ENCODE measurements at places on chromosomes 11 and 22.

- DNase-seq, result peak; percentile 41
Observed at GRCh38 chr11:62601122-62601371, 618 bp downstream of the MTA2 start.

GRCh38 chr22:29458551-29458950 is 20.2 kb downstream of the RFPL1 start:
- DNase-seq, result no peak

DNA sequence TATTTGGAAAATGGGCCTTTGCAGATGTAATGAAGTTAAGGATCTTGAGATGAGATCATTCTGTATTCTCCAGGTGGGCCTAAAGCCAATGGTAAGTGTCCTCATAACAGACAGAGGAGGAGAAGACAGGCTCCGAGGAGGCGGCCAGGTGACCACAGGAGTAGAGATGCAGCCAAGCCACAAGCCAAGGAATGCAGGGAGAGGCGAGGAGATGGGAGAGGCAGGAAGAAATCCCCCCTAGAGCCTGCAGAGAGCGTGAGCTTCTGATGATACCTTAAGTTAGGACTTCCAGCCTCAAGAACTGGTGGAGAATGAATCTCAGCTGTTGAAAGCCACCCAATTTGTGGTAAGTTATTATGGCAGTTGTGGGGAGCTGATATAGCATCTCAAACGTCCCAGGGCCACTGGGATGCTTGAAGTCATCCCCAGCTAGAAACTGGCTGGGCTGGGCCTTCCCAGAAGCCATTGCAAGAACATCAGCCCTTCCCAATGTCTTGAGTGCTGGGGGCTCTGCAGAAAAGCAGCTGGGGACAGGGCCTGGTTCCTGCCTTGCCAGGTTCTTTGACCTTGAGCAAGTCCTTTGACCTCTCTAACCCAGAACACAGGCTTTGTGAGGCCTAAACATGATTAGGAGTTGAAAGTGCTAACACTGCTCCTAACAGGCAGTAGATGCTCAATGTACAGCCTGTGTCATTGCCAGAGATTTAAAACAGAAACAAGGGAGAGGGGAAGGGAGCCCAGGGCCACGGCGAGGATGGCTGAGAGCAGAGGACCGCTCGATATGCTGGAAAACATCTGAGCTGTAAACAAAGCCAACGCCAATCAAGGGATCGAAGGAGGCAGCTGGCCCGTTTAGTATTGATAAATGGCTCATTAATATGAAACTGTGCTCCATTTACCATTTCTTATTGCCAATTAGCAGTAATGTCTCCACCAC is 632.3 kb downstream of the TBC1D22A start:
- DNase-seq, result no peak

DNA sequence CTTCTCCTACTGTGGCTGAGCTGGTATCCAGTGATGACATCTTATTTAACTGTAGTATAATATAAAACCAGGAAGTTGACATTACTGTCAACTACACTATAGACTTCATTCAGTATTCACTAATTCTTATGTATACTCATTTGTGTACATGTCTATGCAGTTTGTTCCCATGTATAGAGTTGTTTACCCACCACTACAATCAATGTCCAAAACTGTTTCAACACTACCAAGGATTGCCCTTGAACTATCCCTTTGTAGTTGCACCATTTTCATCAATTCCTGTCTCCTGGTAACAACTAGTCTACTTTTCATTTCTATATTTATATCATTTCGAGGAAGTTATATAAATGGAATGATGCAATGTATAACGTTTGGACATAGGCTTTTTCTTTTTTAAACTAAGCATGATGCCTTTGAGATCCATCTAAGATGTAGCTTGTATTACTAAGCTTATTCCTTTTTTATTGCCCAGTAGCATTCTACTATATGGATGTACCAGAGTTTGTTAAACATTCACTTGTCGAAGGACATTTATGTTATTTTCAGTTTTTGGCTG is 39.2 kb downstream of the TMEM135 start:
- no peak for DNase-seq

GRCh38 chr11:73425108-73425507 is 48.9 kb downstream of the RELT start:
- DNase-seq, result no peak

- no peak for DNase-seq
Observed at GRCh38 chr11:127506647-127507046, 506.1 kb upstream of the KIRREL3 start.

DNA sequence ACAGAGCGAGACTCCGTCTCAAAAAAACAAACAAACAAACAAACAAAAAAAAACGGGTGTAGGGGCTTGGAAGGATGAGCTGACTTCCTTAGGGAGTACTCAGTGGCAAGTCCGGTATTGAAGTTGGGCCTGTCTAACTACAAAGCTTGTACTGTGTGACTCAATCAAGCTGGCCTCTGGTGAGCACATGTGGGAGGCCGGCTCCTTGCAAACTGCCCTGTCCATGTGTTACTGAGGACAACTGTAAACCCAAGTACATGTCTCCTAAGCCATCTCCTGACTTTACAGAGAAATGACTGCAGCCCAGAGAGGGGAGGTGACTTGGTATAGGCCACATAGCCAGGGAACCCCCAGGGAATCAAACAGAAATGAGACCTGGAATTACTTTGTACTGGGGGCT is 11.6 kb downstream of the RIBC2 start:
- DNase-seq, result no peak

DNA sequence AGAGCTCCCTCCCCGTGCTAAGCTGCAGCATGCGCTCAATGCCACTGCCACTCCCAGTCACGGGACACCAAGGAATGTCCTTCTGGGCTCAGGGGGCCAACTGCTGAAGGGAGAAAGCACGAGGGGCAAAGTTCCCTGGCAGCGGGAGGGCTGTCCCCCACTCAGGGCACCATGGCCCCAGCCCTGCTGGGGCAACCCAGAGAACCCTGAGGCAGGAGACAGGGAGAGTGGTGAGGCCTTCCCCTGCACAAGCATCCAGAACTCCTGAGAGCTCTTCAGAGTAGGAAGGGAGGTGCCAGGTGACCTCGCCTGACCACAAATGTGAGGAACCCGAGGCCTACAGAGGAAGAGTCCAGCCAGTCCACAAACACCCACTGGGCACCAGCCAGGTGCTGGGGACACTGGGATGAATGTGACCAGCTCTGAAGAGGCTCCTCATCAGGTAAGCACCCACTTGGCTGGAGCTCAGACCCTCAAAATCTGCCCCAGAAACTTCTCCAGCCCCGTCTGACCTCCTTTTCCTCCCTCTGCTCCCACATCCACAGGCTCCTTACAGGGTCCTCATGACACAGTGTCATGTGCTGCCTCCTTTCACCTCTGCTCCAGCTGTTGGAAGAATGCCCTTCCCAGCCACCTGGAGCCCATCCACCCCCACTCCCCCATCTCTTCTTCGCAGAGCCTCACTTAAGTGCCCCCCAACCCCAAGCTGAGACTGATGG is 15.6 kb downstream of the GDPD5 start:
- no peak for DNase-seq

DNA sequence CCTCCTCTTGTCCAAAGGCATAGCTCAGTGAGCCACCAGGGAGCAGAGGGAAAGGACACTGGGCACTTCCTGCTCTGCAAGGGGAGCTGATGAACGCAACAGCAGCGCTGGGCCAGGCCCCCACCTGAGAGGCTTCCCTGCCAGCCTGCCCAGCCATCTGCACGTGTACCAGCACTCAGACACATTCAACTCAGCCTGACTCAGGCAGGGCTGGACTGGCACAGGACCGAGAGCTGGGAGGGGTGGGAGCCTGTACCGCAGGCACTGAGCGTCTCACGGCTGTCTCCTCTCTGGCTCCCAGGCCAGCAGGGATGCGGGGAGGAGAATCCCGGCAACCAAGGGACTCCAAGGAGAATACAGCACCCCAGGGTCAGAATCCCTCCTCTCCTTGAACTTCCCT is 411.8 kb downstream of the CTTN start:
- DNase-seq, result no peak

- no peak for DNase-seq
Observed at GRCh38 chr11:61297341-61297740, 2.2 kb upstream of the VWCE start.

DNA sequence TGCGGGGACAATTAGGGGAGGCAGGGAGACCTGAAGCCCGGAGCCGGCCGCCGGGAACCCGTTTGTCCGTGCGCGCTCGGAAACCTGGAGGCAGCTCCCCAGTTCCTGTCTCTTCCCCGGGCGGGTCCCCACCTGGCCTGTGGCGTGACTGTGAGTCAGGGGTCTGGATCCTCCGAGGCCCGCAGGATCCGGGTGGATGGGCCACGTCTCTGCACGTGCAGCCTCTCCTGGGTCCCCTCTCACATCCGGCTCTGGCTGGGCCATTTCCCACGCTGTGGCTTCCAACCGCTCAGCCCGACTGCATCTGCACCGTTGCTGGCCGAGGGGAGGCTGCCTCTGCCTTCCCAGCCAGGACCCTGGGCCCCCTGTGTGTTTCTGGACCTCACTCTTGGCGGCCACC is 14.8 kb upstream of the H19 start:
- DNase-seq, result no peak

DNA sequence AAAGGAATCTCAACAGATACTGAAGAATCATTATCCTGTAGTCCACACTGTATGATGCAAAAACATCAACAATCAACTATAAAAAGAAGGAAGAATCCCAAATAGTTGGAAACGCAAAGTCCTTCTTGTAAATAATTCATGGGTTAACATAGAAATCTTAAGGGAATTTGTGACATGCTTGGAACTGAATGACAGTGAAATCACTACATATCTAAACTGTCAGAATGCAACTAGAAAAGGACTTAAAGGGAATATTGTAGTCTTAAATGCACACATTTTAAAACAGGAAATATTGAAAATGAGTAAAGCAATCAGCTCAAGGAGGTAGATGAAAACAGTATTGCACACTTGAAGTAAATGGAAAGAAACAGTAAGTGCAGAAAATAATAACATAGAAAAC is 147.6 kb upstream of the MPPED2 start:
- DNase-seq, result no peak

DNA sequence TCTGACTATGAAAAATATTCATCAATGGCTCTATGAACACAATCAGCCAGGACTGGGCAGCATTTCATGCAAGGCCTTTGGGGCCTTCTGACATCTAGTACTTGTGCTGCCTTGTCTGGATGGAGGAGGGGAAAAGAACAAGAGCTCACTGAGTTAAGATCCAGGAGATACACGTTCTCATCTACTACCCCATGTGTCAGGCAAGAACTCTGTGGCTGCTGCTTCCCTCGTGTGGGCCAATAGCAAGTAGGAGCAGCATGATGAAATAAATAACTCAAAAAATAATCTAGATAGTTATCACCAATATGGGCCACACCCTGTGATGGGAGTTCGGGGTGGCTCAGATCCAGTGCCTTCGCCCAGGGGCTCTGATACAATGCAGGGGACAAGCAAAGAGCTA is 7.3 kb downstream of the KCNE3 start:
- DNase-seq, result no peak

GRCh38 chr11:66473608-66474515 is 6.4 kb upstream of the DPP3 start:
- DNase-seq, result no peak

GRCh38 chr11:43979571-43980219 is 37.3 kb downstream of the C11orf96 start:
- DNase-seq, result no peak

GRCh38 chr11:14110629-14111028 is 148.1 kb downstream of the SPON1 start:
- DNase-seq, result no peak

- DNase-seq, result no peak
Observed at GRCh38 chr11:5608808-5609207, 12.4 kb downstream of the TRIM6 start.

GRCh38 chr11:76186776-76187279 is 19.5 kb downstream of the WNT11 start:
- no peak for DNase-seq

GRCh38 chr11:71115770-71116692 is 136.3 kb downstream of the SHANK2 start:
- no peak for DNase-seq

DNA sequence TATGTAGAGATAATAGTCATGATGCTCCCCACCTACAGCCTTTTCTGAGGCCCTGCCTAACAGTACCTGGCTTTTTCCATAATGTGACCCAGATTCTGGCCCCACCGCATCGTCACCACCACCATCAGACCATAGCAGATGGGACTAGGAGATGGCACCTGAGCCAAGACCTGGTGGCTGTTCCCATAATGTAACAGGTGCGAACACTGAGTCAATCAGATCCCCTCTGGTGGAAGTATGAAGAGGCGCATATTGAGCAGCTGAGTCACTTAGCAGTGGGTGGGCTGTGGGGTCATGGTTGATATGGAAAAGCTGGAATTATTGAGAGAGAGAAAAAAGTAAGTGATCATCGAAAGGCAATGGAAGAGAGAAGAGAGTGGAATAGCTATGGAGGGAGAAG is 578.0 kb upstream of the CADM1 start:
- no peak for DNase-seq

- DNase-seq, result no peak
Observed at GRCh38 chr11:10453261-10453660, 1.8 kb upstream of the AMPD3 start.

GRCh38 chr11:17460406-17460805 is 16.2 kb downstream of the ABCC8 start:
- DNase-seq, result no peak

DNA sequence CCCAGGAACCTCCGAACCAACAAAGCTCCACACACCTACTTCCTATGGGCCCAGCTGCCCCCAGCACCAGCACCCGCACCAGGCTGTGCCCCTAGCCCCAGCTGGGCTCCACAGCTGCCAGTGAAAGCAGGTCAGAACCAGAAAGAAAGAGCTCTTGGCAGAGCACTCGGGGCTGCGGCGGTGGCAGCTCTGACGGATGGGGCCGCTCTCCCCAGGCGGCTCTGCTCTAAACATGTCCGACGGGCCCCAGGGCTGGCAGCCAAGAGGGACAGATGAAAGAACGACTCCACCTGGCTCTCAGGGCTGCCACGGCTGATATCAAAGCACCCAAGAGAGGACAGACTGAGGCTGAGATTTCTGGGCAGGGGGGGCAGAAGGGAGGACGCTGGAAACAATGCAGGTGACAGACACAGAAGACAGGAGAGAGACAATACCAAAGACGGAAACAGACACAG is 25.7 kb downstream of the LRFN4 start:
- DNase-seq, result no peak
